ENCODE measurements at places on chromosomes 5 and 9.
A peak's percentile ranks its signal among the peaks of the same experiment; 100 is the strongest.

DNA sequence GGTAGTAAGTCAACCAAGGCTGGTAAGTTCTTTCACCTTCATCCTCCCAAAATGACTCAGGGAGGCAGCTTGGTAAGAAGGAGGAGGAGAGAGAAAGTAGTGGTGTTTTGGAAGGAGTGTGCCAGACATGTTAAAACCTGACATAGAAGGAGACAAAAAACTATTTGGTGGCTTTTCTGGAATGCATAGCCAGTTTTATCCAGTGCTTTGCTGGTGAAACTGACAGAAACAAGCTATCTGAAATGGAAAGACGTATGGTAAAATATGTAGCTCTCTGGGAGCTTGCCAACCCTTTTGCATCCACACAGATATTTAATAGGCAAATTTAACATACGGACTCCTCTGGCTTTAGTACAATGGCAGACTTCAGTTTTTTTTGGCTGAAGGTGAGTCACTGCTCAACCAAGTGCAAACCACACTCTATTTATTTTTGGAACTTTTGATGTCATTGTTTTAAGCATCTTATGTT lies 45.4 kb downstream of the RAB14 start:
- DNase-seq: no peak
- no peak overlapping the region for H3K4me3 ChIP-seq
- H3K27me3 ChIP-seq: no peaks in the 10 kb centered on the region
- H3K27ac ChIP-seq: no peak overlapping the region
- no peaks in the 10 kb centered on the region for H3K4me1 ChIP-seq

DNA sequence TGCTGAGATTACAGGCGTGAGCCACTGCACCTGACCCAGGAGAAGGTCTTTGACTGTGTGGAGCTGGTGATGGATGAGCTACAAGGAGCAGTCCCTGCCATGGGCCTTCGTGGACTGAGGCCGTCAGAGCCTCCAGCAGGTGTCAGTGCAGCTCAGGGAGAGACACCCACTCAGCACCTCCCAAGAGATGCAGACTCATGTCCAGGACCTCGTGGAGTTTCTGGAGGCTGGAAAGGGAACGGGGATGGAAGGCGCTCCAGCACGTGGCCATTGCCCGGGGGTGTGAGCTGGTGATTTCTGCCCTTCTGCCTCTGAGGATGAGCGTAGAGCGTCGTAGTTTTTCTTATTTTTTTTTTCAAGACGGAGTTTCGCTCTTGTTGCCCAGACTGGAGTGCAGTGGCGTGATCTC lies 9.5 kb downstream of the TOR4A start:
- H3K27me3 ChIP-seq: no peaks in the 10 kb centered on the region
- no peaks in the 10 kb centered on the region for H3K36me3 ChIP-seq
- H3K27ac ChIP-seq: no peak overlapping the region
- DNase-seq: no peak
- H3K4me1 ChIP-seq: no peaks in the 10 kb centered on the region

- no peak overlapping the region for H3K4me3 ChIP-seq
- H3K4me1 ChIP-seq: peaks cover 6% of the 10 kb centered on the region
- no peaks in the 10 kb centered on the region for H3K27me3 ChIP-seq
- DNase-seq: no peak
Measured at GRCh38 chr9:36443581-36443980, 43.5 kb upstream of the RNF38 start.

- DNase-seq: no peak
- peaks cover 91% of the 10 kb centered on the region for H3K36me3 ChIP-seq
- no peak overlapping the region for H3K4me3 ChIP-seq
- H3K27ac ChIP-seq: no peak overlapping the region
Measured at GRCh38 chr9:83975300-83975699, 4.7 kb downstream of the HNRNPK start.

DNA sequence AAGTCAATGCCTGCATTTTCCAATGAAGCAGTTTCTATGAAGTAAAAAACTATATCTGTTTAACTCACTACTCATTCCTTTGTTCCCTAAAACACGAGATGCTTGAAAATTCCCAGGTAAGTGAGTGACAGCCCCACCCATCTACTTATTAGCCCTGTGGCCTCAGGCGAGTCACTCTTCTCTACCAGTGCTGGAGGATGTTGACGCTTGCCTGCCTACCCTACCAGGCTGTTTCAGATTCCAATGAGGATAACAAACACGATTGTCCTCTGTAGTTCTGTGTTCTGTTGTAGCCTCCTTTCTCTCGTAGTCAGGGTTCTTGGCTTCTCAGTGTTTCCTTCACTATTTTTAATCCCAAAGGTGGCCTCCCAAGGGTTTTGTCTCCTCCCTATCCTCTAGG lies 388.8 kb downstream of the KDM4C start:
- H3K27ac ChIP-seq: no peak overlapping the region
- no peaks in the 10 kb centered on the region for H3K4me1 ChIP-seq
- no peaks in the 10 kb centered on the region for H3K36me3 ChIP-seq
- no peaks in the 10 kb centered on the region for H3K27me3 ChIP-seq
- no peak for DNase-seq

DNA sequence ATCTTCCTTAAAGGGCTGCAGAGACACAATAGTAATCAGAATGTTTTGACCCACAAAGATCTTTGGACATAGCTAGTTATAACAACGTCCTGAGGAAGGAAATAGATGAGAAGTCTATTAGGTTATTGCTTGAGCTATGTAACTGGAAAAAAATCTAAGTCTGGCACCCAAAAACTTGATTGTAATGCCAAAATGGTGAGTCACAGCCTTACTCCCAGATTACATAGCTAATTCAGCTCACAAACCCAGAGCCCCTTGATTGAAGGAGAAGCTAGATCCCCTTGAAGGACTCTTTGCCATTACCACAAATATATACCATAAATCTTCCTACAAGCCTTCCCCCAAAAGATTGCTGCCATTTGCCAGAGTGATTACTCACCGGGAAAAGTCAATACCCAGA lies 341.8 kb upstream of the KIF2A start:
- H3K36me3 ChIP-seq: no peaks in the 10 kb centered on the region
- DNase-seq: no peak
- H3K4me3 ChIP-seq: no peak overlapping the region

DNA sequence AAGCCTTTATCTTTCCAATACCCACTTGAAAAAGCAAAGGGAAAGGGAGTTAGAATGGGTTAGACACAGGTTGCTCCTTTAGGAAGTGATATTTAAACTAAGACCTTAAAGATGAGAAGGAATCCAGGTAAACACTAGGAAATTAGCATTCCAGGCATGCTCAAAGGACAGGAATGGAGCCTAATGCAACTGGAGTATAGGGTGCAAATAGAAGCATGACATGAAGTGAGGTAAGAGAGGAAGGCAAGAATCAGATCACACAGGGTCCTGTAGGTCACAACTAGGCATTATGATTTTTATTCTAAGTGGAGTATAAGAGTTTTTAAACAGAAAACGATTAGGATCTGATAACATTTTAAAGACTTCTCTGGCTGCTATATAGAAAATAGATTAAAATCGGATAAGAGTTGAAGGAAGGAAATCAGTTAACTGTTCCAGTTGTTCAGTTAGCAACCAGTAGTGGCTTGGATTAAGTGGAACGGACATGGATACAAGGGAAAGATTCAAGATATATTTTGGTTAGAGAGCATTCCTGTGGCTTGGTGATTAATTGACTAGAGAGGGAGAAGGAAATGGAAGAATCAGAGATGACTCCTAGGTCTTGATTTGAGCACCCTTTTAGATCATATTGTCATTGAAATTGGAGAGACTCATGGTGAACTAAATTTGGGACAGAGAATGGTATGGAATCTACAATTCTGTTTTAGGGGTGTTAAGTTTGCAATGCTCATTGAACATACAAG lies 95.9 kb downstream of the FBXO4 start:
- no peak for DNase-seq
- no peaks in the 10 kb centered on the region for H3K4me1 ChIP-seq
- no peaks in the 10 kb centered on the region for H3K36me3 ChIP-seq
- no peaks in the 10 kb centered on the region for H3K27me3 ChIP-seq

GRCh38 chr5:34012791-34013190 lies 4.9 kb upstream of the AMACR start:
- no peak for DNase-seq
- no peak overlapping the region for H3K27ac ChIP-seq
- H3K27me3 ChIP-seq: no peaks in the 10 kb centered on the region
- H3K4me1 ChIP-seq: no peaks in the 10 kb centered on the region

GRCh38 chr5:73780302-73781080 lies 154.5 kb downstream of the ARHGEF28 start:
- no peak overlapping the region for H3K27ac ChIP-seq
- H3K4me3 ChIP-seq: no peak overlapping the region
- no peaks in the 10 kb centered on the region for H3K36me3 ChIP-seq

- no peaks in the 10 kb centered on the region for H3K36me3 ChIP-seq
- DNase-seq: no peak
- no peak overlapping the region for H3K27ac ChIP-seq
- H3K27me3 ChIP-seq: peaks cover 13% of the 10 kb centered on the region
- H3K4me3 ChIP-seq: no peak overlapping the region
Measured at GRCh38 chr5:150164211-150164980, 2.2 kb upstream of the CDX1 start.

- H3K4me3 ChIP-seq: no peak overlapping the region
- no peak overlapping the region for H3K27ac ChIP-seq
- no peak for DNase-seq
- no peaks in the 10 kb centered on the region for H3K36me3 ChIP-seq
- H3K27me3 ChIP-seq: no peaks in the 10 kb centered on the region
Measured at GRCh38 chr5:1736889-1737711, 62.5 kb downstream of the MRPL36 start.

DNA sequence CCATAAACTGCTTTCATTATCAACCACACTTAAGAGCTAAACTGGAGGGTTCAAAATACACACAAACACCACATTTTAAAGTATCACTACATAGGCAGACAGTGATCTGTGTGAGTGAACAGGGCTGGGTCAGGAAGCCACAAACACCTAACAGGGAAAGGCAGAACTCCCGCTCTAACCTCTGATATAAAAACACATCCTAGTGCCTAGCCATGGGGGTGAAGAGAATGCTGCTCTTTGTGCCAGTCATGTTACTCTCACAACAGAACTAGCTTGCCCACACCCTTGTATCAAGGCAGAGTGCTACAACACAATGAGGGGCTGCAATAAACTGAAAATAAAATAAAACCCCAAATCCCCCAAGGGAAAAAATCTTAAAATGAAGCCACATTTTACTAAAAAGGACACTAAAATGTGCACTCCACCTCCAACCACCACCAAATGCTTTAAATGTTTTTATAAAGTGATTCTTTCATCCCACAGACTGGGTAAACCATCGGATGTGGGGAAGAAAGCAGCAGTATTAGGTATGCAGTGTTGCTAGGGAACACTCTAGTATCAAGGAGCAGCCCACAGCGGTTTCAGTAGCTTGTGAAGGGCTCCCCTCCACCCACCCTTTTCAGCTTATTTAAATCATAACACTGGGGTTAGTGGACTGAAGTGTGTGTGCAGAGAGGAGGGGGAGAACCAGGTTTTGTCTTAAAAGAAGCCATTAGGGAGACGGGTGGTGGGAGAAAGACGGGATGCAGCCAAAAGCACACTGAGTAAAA lies 64.5 kb downstream of the TMEM161B start:
- DNase-seq: peak; percentile 47
- H3K36me3 ChIP-seq: peaks cover 30% of the 10 kb centered on the region
- H3K4me1 ChIP-seq: peaks cover 22% of the 10 kb centered on the region

DNA sequence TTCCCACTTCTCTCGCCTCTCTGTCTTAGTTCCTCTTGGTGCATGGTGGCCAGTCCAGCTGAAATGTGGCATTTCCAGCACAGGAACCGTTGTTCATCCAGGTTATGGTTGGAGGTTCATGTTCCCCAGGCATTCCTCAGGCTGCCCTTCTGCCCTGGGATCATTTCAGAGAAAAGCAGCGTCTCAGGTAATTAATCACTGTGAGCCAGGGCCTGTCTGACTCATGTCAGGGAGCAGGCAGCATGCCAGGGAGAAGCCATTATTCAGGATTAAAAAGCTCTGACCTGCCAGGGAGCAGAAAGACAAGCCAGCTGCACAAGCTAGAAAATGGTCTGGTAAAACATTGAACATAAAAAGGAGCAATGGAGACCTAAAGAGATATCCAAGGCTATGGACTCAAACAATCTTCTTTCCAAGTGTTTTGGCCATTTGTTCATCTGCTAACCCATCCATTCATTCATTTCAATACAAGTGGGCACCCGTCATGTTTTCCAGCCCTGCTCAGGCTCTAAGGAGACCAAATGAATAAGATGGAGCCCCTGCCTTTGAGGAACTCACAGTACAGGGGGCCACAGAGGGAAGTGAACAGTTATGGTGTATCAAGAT lies 241.4 kb downstream of the DRD1 start:
- no peak overlapping the region for H3K4me3 ChIP-seq
- no peaks in the 10 kb centered on the region for H3K36me3 ChIP-seq
- H3K27ac ChIP-seq: no peak overlapping the region

GRCh38 chr5:32312197-32312594 lies 543 bp downstream of the MTMR12 start:
- peaks cover 23% of the 10 kb centered on the region for H3K36me3 ChIP-seq
- H3K27ac ChIP-seq: peak overlapping the region; percentile 80
- no peaks in the 10 kb centered on the region for H3K27me3 ChIP-seq
- peak; percentile 47 for DNase-seq
- H3K4me1 ChIP-seq: peaks cover 5% of the 10 kb centered on the region

- no peak overlapping the region for H3K27ac ChIP-seq
- H3K27me3 ChIP-seq: no peaks in the 10 kb centered on the region
- no peak for DNase-seq
Measured at GRCh38 chr5:64210866-64211265, 45.2 kb downstream of the RNF180 start.

GRCh38 chr5:118857700-118858099 lies 130.6 kb downstream of the DTWD2 start:
- H3K4me3 ChIP-seq: no peak overlapping the region
- no peaks in the 10 kb centered on the region for H3K36me3 ChIP-seq
- no peak overlapping the region for H3K27ac ChIP-seq
- no peaks in the 10 kb centered on the region for H3K4me1 ChIP-seq

GRCh38 chr5:73286896-73287295 lies 113.9 kb downstream of the TMEM174 start:
- H3K4me3 ChIP-seq: no peak overlapping the region
- H3K36me3 ChIP-seq: no peaks in the 10 kb centered on the region
- H3K27ac ChIP-seq: no peak overlapping the region

GRCh38 chr5:80928073-80928472 lies 32.1 kb upstream of the RASGRF2 start:
- no peak overlapping the region for H3K27ac ChIP-seq
- no peaks in the 10 kb centered on the region for H3K36me3 ChIP-seq
- peak overlapping the region; percentile 41 for H3K4me3 ChIP-seq
- no peaks in the 10 kb centered on the region for H3K27me3 ChIP-seq

- H3K4me1 ChIP-seq: peaks cover 4% of the 10 kb centered on the region
- DNase-seq: no peak
- no peaks in the 10 kb centered on the region for H3K36me3 ChIP-seq
- no peaks in the 10 kb centered on the region for H3K27me3 ChIP-seq
- H3K27ac ChIP-seq: no peak overlapping the region
Measured at GRCh38 chr9:38254151-38254550, 138.4 kb upstream of the ALDH1B1 start.

DNA sequence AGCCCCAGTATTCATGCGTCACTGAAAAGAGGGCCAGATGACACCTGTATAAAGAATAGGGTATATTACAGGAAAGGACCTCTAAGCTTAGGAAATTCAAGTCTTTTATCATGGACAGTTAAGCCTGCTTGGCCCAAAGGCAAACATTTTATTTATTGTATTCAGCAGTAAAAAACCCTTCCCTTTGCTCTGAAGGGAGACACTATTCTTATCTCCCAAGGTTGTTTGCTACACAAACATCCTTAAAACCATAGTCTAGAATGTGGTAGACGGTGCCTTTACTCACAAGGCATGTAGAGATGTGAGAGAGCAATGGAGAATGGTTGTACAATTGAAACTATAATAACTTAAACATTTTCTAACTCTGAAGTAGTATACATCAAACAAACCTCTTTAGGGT lies 33.9 kb downstream of the FTMT start:
- no peaks in the 10 kb centered on the region for H3K4me1 ChIP-seq
- H3K27me3 ChIP-seq: no peaks in the 10 kb centered on the region
- H3K27ac ChIP-seq: no peak overlapping the region
- DNase-seq: no peak
- H3K36me3 ChIP-seq: no peaks in the 10 kb centered on the region

Measured in neuronal stem cell (in vitro differentiated cells).